ENCODE measurements at places on chromosomes 16 and 17. TPM values are rescaled to one million over a fixed set of nuclear protein-coding genes. Genes with fewer than 3 reads are reported as not detected.

The PCTP gene
- total RNA-seq, result 8.0 TPM

The CCL16 gene
- not detected for total RNA-seq

The NTN3 gene
- total RNA-seq, result not detected

The C17orf78 gene
- total RNA-seq, result not detected

The AANAT gene
- total RNA-seq, result not detected

The TNFRSF13B gene
- total RNA-seq, result not detected

The MPO gene
- total RNA-seq, result not detected

The DYNLRB2 gene
- total RNA-seq, result not detected

The RNF227 gene
- total RNA-seq, result 5.5 TPM

The LRRC45 gene
- 45.1 TPM for total RNA-seq

DNA sequence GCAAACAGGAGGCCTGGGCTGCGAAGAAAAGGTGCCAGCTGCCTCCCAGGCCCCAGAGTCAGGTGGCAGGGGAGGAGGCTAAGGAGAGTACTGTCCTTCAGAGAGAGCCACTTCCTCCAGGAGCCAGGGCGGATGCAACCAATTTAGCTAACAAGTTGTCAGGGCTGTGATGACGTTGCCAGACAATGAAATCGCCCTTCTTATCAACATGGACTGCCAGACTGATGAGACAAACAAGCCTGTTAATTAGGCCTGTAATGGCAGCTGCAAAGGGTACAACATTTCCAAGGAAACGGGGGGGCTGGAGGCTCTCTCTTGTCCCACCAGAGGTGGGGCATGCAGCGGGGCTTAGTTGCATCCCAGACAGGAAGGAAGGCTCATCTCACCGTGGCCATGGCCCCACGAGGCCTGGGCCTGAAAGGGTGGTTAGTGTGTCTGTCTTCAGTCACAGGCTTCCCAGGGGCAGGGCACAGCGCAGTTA lies 111.8 kb downstream of the SDK2 start:
- no peaks in the 10 kb centered on the region for H3K36me3 ChIP-seq
- H3K27me3 ChIP-seq, result no peaks in the 10 kb centered on the region
- H3K4me1 ChIP-seq, result peaks cover 13% of the 10 kb centered on the region
- H3K4me3 ChIP-seq, result no peak overlapping the region
- peak overlapping the region; percentile 15 for H3K27ac ChIP-seq

DNA sequence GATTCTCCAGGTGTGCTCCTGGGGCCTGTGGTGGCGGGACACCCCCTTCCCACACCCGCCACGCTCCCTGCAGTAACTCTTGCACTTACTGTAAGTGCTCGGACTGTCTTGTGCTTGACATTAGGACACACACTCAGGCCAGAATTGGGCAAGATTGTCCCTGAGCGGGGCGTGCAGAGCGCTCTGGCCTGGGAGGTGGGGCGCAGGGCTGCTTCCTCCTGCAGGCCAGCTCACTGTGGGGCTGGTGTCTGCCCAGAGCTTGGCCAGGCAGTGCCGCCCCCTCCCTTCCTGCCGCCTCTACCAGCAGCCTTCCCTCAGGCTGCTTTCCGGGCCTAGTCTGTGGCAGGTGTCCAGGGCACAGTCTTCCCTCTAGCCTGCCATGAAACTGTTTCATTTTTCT lies 6.1 kb upstream of the ATP6V0C start:
- H3K4me1 ChIP-seq, result peaks cover 4% of the 10 kb centered on the region
- H3K4me3 ChIP-seq, result no peak overlapping the region
- H3K27ac ChIP-seq, result no peak overlapping the region
- no peaks in the 10 kb centered on the region for H3K36me3 ChIP-seq
- no peak for DNase-seq

DNA sequence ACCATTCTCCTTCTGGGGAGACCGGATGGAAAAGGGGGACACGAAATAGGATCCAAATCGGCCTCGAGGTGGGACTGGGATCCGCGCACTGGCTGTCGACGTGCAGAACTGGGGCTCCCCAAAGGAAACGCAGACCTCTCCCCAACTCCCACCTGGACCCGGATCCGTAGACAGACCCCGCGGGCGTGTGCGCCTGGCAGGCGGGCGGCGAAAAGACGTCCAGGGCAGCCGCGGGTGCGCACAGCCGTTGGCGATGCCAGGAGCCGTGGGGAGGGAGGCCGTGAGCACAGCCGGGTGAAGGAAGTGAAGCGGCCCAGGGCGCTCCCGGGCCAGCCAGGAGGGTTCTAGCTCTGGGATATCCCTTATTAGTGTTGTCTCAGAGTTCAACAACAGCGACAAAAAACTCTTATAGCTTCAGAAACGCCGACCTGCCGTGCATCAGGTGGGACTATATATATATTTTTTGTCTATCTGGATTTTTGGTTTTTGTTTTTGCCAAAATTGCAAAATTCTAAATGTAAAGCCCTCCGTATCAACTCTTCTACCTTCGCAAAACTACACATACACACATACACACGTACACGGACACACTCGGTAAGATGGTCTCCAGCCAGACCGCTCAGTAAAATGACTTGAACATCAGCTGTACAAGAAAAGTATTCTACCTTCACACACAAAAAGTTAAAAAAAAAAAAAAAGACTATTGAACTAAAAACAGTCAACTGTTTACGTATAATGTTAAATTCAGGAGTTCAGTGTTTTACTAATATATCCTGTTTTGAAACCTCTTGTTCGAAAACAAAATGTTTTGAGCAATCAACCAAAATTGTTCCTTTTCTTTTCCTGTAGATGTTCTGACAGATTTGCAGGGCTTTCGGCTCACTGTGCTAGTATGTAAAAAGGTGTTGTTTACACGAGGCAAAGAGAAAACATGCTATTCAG lies 5.2 kb upstream of the AATF start:
- peak; percentile 41 for DNase-seq
- H3K27ac ChIP-seq, result no peak overlapping the region
- peaks cover 24% of the 10 kb centered on the region for H3K4me1 ChIP-seq
- H3K27me3 ChIP-seq, result peaks cover 79% of the 10 kb centered on the region
- peaks cover 2% of the 10 kb centered on the region for H3K36me3 ChIP-seq

- DNase-seq, result no peak
- peaks cover 5% of the 10 kb centered on the region for H3K36me3 ChIP-seq
- peaks cover 24% of the 10 kb centered on the region for H3K27me3 ChIP-seq
These were observed 35.0 kb downstream of the MAPT start for GRCh38 chr17:45929344-45929743.

DNA sequence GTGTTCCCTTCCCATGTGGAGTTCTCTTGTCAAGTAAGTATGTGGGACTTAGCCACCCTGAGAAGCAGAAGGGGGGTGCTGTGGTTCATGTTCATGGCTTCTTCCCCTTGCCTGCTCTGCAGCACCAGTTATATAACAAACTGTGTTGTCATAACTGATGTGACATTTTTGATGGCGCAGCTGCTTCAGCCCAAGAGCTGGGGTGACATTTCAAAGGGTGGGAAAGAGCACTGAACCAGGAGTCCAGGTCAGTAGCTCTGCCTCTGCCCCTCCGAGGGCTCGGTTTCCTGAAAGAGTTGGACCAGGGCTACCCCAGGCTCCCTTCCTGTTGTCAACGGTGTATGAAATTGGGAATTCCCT lies 7.4 kb downstream of the GNAO1 start:
- H3K27me3 ChIP-seq, result peaks cover 24% of the 10 kb centered on the region
- peaks cover 24% of the 10 kb centered on the region for H3K4me1 ChIP-seq
- peaks cover 6% of the 10 kb centered on the region for H3K36me3 ChIP-seq

DNA sequence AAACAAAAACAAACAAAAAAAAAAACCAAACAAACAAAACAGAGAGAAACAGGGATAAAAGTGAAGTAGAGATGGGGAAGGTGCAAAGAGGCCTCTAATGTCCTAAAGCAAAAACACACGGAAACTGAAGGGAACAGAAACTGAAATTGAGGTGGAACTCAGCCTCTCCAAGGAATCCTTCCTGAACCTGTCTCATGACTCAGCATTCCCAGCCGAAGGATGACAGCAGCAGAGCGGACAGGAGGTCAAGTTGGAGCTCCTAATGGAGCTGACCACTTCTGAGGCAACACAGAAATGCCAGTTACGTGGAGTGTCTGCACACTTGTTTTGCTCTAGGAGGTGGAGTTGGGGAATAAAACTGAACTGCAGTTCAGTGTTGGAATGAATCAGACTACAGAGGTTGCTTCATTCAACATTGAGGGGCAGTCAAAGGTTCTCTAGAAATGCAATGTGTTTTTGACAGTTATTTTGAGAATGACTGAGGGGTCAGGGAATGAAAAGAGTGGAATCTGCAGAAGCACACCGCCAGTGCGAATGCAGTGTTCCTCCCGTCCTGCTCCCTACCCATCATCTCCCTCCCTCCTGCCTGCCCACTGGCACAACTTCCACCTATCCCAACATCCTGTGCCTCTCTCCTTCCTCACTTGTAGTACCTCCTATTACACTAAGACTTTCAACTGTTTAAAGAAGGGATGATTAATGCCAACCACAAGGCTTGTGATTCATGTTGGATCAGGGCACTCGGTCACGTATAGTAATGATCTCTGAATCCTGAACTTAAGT lies 6.3 kb downstream of the UBE2O start:
- H3K4me3 ChIP-seq, result no peak overlapping the region
- no peaks in the 10 kb centered on the region for H3K27me3 ChIP-seq
- H3K4me1 ChIP-seq, result peaks cover 65% of the 10 kb centered on the region
- no peak overlapping the region for H3K27ac ChIP-seq
- no peak for DNase-seq
- peaks cover 9% of the 10 kb centered on the region for H3K36me3 ChIP-seq

- H3K36me3 ChIP-seq, result peaks cover 6% of the 10 kb centered on the region
- no peak overlapping the region for H3K4me3 ChIP-seq
- no peak overlapping the region for H3K27ac ChIP-seq
- H3K27me3 ChIP-seq, result no peaks in the 10 kb centered on the region
These were observed 8.1 kb upstream of the PPP1R27 start for GRCh38 chr17:81842725-81843504.

- peak overlapping the region; percentile 4 for H3K27ac ChIP-seq
- no peaks in the 10 kb centered on the region for H3K27me3 ChIP-seq
- peaks cover 25% of the 10 kb centered on the region for H3K4me1 ChIP-seq
These were observed 2.5 kb downstream of the ADAT1 start for GRCh38 chr16:75620326-75621169.

DNA sequence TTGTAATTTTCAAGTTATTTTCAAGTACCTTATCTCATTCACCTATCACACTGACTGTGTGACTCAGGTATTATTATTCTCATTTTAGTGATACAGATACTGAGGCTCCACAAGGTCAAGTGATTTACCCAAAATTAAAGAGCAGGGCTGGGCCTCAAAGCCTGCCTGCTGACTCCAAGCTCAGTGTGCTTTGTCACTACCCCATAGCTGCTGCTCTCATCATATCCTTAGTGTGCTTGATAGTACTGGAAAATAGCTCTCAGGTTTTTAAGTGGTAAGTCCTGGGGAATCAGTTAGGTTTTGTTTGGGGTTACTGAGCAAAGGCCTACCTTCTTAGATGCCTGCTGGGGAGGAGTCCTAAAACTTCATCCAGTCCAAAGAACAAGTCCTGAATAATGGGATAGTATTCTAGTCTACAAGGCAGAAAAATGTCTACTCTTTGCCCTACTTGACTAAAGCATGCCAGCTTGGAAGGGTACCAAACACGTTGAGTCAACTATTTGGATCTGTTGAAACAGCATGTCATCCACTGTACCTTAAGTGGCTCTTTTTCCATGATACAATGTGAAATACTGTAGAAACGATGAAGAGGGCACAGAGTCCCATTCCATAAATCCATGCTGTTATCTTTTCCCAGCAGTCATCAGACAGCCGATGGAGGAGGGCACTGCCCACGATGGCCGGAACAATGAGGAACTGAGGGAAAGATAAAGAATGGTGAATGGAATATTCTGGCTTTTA lies 10.7 kb downstream of the MMD start:
- H3K27me3 ChIP-seq, result no peaks in the 10 kb centered on the region
- H3K27ac ChIP-seq, result no peak overlapping the region
- H3K4me1 ChIP-seq, result peaks cover 25% of the 10 kb centered on the region
- no peak for DNase-seq
- peaks cover 53% of the 10 kb centered on the region for H3K36me3 ChIP-seq
- no peak overlapping the region for H3K4me3 ChIP-seq

DNA sequence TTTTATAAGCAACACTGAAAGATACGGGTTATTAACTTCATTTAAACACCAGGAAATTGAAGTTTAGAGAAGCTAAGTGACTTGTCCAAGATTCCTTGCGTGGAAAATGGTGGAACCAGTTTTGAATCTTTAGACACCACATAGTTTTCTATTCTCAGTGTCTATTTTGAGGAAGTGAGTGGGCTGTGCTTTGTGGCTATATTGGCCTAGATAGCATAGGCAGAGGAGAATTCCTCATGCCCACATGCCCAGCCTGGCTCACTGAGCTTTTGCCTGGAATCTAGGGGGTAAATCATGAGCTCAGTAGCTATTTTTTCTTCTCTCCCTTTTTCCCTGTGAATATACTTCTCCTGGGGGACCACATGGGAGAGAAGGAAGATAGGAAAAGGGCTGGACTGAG lies 431.3 kb downstream of the HS3ST3B1 start:
- H3K27me3 ChIP-seq, result peaks cover 5% of the 10 kb centered on the region
- H3K27ac ChIP-seq, result no peak overlapping the region
- DNase-seq, result no peak
- H3K36me3 ChIP-seq, result no peaks in the 10 kb centered on the region
- H3K4me3 ChIP-seq, result no peak overlapping the region
- H3K4me1 ChIP-seq, result no peaks in the 10 kb centered on the region

DNA sequence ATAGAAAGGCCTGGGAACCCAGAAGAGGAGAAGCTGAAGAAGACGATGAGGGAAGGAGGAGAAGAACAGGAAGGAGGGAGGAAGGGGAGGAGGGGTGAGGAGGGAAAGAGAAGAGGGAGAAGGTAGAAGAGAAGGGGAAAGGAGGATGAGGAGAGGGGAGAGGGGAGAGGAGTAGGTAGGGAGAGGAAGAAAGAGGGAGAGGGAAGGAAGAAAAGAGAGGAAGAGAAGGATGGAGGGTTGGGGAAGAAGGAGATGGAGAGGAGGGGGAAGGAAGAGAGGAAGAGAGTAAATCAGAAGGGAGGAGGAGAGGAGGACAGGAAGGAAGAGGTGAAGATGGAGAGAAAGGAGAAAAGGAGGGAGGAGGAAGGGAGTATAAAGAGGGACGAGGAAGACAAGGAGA lies 109.6 kb upstream of the IRX6 start:
- H3K4me3 ChIP-seq, result no peak overlapping the region
- no peaks in the 10 kb centered on the region for H3K36me3 ChIP-seq
- no peaks in the 10 kb centered on the region for H3K4me1 ChIP-seq
- no peak for DNase-seq
- H3K27me3 ChIP-seq, result peaks cover 5% of the 10 kb centered on the region
- H3K27ac ChIP-seq, result no peak overlapping the region

GRCh38 chr17:1095090-1095852 lies 84.5 kb downstream of the ABR start:
- H3K4me3 ChIP-seq, result peak overlapping the region; percentile 16
- H3K4me1 ChIP-seq, result peaks cover 20% of the 10 kb centered on the region
- DNase-seq, result no peak
- H3K27me3 ChIP-seq, result no peaks in the 10 kb centered on the region
